ENCODE measurements at places on chromosomes 11 and 22.

DNA sequence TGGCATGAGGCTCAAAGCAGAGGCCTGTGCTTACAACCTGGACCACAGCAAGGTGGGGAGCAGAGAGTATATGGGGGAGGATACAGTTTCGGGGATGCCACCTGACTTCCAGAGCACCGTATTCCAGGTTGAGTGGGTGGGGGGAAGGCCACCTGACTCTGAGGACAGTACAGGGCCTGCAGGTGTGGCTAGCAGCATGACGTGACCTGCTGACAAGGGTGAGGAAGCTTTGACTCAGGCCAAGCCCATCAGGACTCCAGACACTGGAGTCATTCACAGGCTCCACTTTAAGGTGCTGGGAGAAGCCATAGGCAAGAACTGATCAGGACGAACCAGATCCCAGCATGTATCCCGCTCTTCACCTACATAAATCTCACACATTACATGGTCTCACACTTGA is 34.6 kb upstream of the CRTAM start:
- DNase-seq: no peak

GRCh38 chr11:28697920-28698827 is 590.0 kb downstream of the METTL15 start:
- peak; percentile 41 for DNase-seq

GRCh38 chr11:61168800-61169199 is 7.6 kb upstream of the VPS37C start:
- DNase-seq: no peak

DNA sequence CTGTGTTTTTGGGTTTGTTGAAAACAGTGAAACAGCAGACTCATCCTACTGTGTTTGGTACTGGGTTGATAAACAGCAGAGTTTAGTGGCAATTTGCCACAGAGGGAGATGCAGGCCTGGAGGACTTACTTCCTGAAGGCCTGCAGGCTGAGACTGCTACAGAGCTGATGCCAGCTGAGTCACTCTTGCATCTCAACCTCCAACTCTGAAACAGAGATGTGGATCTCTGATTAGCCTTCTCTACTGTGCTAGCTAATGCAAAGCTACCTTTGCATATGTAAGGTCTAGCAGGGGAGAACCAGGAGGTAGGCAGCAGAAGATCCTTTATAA is 14.3 kb downstream of the ATP5MG start:
- DNase-seq: peak; percentile 43

GRCh38 chr11:13663631-13664071 is 4.8 kb upstream of the FAR1 start:
- DNase-seq: no peak

- DNase-seq: no peak
Measured at GRCh38 chr11:65655570-65656332, 7.0 kb downstream of the RELA start.

GRCh38 chr11:9362393-9362863 is 22.0 kb upstream of the IPO7 start:
- no peak for DNase-seq

GRCh38 chr11:14972581-14973495 is 687 bp upstream of the CALCA start:
- no peak for DNase-seq

DNA sequence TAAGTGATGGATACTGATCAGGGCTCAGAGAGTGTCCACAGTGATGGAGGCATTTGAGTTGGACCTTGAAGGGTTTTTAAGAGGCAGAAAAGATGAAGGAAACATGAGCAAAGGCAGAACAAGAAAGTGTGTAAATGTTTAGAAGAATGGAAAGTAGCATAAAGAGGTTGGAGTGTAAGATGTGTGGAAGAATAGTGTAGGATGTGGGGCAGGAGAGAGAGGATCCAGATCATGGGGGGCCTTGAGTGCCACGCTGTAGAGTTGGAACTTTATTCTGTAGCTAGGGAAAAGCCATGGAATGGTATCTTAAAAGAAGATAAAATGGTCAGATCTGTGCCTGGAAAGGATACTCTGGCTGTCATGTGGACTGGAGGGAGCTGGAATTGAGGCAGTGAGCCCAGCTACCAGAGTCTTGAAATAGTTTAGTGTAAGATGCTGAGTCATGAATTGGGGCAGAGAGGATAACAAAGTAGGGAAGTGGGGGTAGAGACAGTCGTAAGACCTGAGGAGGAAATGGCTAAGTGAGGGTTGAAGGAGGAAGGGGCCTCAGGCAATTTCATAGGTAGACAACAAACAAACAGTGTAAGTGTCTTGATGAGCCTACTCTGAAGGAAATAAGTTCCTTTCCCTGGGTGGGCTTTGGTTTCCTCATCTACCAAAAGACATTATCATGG is 6.7 kb downstream of the KCNE3 start:
- DNase-seq: no peak

DNA sequence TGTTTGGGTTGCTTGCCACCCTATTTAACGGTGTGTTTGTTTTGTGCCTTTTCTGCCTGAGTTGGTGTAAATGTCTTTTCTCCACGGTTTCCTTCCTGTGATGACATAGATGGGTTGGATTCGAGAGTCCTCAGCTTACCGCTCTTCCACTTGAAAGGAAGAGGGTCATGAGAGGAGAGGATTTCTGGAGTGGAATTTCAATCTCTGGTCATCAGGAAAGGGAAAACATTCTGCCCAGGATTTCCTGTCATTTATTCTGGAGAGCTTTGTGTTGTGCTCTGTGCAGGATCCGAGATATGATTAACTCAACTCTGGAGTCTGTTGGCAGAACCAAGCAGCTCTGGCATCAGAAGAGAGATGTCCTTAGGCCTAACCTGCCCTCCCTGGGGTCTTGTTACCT is 605.2 kb downstream of the NTM start:
- DNase-seq: no peak

- no peak for DNase-seq
Measured at GRCh38 chr11:94730153-94730552, 38.0 kb upstream of the AMOTL1 start.

DNA sequence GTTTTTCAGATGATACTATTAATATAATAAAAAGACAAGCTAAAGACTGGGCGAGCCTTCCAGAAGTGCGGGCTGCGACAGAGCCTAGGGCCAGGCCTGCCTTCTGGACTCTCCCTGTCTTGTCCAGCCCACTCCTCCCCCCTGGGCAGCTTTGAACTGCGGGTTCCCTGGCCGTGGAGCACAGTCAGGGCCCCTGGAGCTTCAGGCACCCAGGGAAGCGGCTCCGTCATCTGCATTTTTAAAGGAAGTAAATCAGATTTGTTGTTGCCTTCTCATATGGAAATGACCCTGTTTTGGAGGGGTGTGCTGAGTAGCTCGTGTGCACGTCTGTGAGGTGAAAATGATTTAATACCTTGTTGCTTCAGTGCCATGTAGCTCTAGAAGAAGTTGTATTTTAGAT is 265.3 kb downstream of the TBC1D22A start:
- no peak for DNase-seq
